ENCODE measurements at places on chromosomes 13 and 19.

GRCh38 chr19:28171983-28172382 is 1041.0 kb downstream of the UQCRFS1 start:
- DNase-seq: no peak

- DNase-seq: no peak
Measured at GRCh38 chr13:39586151-39586550, 16.8 kb downstream of the LHFPL6 start.

GRCh38 chr13:52638666-52639328 is 3.4 kb upstream of the HNRNPA1L2 start:
- DNase-seq: no peak

DNA sequence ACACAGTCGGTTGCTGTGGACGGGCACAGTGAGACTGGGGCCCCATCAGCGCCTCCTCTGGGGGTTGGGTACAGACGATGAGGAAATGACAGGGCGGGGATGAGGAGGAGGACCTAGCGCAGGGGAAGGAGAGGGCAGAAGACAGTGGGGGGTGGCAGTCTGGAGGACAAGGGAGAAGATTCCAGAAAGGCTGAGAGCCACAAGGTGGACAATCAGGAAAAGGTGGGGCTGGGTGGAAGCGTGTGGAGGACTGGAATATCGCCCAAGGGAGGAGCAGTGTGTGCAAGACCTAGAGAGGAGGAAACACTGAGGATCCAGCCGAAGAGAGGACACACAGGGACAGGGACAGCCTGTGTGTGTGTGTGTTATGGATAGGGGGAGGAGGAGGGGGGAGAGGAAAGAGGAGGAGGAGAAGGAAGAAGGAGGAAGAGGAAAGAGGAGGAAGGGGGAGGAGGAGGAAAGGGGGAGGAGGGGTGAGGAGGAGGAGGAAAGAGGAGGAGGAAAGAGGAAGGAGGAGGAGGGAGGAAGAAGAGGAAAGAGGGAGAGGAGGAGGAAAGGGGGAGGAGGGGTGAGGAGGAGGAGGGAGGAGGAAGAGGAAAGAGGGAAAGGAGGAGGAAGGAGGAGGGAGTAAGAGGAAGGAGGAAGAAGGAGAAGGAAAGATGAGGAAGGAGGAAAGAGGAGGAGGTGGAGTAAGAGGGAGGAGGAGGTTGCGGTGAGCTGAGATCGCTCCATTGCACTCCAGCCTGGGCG is 15.8 kb upstream of the GARIN5A start:
- DNase-seq: peak; percentile 81

- DNase-seq: peak; percentile 98
Measured at GRCh38 chr19:49441210-49441959, at the start of gene SLC17A7. Gene SLC17A7, minus strand, starts transcription at chr19:49441527. Its CDS starts 148 bp downstream, at chr19:49441379.

GRCh38 chr13:20701461-20701860 is 2.0 kb upstream of the IL17D start:
- DNase-seq: peak; percentile 15

- no peak for DNase-seq
Measured at GRCh38 chr19:32018014-32018413, 327.4 kb upstream of the ZNF507 start.

DNA sequence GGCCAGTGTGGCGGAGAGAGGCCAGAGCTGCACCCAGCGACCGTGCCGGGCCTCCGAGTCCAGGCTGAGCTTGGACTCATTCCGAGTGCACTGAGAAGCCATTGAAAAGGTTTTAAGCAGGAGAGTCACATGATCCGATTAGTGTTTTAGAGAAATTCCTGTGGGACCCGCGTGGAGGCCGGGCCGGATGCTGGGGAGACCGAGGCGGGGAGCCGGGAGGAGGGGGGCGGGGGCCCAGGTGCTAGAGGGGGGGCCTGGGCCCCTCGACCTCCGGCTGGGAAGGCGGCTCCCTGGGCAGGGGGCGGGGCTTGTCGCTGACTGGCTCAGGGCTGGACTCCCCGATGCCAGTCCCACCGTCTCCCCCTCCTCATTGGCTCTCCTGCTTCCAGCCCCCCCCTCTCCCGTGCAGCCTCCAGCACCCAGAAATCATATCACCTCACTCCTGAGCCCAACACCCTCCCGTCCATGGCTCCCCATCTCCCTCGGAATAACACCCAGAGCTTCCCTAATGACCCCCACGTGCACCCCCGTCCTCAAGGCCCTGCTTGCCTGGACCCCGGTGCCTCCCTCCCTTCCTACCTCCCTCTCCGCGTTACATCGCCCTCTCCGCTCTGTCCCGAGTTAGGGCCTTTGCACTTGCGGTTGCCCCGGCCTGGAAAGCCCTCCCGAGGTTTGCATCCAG is 5.2 kb upstream of the ZNF579 start:
- peak; percentile 96 for DNase-seq

GRCh38 chr19:45643927-45644771 is 5.0 kb upstream of the EML2 start:
- peak; percentile 56 for DNase-seq

DNA sequence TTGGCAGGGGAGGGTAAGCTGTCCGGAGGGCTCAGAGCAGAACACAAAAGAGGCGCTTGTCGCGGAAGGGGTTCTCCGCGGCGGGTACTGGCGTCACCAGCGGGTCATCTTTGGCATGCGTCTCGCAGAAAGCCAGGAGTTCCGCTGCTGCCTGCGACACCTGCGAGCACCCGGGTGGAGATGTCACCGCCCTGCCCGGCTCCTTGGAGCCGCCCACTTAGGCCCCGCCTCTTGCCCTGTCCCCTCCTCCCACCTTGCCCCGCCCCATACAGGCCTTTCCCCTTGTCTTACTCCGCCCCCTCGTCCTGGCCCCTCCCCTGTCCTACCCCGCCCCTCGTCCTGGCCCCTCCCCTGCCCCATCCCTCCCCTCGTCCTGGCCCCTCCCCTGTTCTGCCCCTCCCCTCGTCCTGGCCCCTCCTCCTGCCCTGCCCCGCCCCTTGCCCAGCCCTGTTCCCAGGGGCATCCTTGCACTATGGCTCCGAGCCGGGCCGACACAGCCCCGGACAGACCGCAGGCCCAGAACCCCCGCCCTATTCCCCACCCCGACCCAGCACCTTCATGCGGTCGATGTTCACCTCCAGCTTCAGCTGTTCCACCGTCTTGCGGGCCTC is 1.9 kb downstream of the GNG8 start:
- peak; percentile 100 for DNase-seq

All from H7 (cell line).